ENCODE measurements at places on chromosomes 7 and 10.

DNA sequence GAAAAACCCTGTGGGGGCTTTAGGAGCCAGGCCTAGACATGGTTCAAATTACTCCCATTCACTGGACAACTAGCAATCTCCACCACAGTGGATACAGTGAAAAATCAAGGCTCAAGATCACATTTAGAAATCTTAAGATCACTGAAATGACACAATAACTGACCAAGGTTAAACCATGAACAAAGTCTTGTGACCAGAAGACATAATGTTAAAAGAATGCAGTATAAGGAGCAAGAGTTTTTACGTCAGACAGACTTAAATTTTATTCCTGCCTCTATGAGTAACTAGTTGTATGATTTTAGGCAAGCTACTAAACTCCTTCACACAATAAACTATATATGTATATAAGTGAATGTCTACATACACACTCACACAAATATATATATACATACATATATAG lies 68.5 kb downstream of the MICU1 start:
- DNase-seq, result no peak

- no peak for DNase-seq
Observed at GRCh38 chr7:44134943-44135628, 6.0 kb downstream of the MYL7 start.

- DNase-seq, result no peak
Observed at GRCh38 chr7:74017125-74017524, 10.8 kb upstream of the ELN start.

DNA sequence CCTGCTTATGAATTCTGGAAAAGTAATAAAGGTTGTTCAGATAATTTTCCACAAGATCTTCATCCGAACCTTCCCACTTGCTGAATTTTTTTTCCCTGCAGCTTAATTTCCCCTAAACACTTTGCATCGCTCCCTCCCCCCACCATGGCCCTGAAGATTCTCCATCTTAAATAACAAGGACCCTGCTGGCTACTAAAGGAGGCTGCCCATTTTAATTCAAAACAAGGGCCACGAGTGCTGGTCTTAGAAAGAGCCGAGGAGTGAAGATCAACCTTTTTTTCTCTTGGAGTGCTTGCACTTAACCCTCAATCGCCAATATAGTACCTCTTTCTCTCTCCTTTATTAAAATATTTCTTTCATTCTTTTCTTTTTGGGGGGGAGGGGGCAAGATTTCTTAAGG lies 9.2 kb upstream of the SP8 start:
- DNase-seq, result no peak

GRCh38 chr7:88040694-88041093 lies 106.6 kb downstream of the ADAM22 start:
- no peak for DNase-seq

DNA sequence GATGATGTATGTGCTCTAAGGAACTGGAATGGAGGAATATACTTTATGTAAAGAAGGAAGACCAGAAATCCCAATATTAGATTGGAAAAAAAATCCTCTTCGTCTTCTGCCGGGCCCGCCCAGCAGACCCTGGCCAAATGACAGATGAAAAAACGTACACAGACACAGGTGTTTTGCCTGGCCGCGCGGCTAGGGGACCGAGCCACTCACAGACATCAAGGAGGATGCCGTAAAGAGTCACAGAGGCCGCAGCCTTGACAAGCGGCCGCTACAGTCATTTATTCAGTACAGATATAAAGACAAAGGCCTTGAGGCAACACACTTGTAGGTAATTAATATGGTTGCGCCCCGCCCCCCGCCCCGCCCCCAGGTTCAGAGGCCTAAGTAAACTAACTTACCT lies 594.1 kb downstream of the GRM8 start:
- DNase-seq, result no peak

Data from NCI-H1930 (cell line).